ENCODE measurements at places on chromosomes 3 and 15.

DNA sequence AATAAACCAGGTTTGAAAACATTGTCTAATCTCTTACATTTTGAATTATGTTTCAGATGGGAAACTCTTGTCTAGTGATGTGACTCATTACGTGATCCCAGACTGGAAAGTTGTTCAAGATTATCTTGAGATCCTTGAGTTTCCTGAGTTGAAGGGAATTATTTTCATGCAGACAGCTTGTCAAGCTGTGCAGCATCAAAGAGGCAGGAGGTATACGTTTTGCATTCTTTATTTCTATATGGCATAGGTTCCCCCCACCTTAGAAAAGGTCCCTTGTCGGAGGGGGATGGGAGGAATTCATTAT, 1.5 kb downstream of the DIS3L start:
- DNase-seq = no peak

- no peak for DNase-seq
Observed at GRCh38 chr3:14377838-14378169, 24.6 kb upstream of the SLC6A6 start.

GRCh38 chr3:108453565-108453964, 56.8 kb downstream of the MYH15 start:
- no peak for DNase-seq

DNA sequence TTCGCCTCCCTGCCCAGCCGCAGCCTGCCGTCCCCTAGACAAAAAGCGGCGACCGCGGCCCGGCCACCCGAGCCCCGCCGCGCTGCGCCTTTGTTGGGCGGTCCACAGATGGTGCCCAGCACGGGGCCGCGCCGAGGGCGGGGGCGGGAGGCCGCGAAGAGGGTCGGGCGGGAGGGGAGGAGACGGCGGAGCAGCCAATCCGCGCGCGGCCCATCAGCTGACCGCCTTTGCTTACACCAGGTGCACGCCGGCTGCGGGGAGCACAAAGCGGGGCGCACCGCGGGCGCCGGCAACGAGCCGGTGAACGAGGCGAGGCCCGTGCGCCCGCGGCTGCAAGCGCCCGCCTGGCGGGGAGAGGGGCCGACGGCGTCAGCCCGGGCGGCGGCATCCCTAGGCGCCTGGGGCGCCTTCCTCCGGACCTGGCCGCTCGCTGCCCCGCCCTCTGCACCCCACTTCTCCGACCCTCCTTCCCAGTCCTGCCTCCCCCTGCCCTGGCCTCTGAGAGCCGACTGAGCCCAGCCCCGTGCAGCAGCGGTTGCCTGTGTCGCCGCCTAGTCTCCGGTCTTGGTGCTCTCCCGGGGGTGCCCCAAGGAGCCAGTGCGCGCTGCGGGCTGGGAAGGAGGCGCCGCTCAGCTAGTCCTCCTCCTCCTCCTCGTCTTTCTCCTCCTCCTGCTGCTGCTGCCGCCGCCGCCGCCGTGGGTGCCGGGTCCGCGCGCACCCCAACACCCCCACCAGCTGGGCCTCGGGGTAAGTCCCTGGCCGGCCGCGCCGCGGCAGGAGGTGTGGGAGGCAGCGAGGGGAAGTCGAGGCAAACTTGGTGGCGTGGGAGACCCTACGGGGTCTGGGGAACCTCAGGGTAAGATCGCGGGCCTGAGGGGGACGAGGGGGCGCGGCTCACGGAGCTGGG, at the start of gene LRRN1:
Gene LRRN1 (plus strand): TSS at position 259 of the 907 bp plus-strand sequence. CDS start 45,211 bp downstream, outside the sequence.
- DNase-seq = peak; percentile 93

DNA sequence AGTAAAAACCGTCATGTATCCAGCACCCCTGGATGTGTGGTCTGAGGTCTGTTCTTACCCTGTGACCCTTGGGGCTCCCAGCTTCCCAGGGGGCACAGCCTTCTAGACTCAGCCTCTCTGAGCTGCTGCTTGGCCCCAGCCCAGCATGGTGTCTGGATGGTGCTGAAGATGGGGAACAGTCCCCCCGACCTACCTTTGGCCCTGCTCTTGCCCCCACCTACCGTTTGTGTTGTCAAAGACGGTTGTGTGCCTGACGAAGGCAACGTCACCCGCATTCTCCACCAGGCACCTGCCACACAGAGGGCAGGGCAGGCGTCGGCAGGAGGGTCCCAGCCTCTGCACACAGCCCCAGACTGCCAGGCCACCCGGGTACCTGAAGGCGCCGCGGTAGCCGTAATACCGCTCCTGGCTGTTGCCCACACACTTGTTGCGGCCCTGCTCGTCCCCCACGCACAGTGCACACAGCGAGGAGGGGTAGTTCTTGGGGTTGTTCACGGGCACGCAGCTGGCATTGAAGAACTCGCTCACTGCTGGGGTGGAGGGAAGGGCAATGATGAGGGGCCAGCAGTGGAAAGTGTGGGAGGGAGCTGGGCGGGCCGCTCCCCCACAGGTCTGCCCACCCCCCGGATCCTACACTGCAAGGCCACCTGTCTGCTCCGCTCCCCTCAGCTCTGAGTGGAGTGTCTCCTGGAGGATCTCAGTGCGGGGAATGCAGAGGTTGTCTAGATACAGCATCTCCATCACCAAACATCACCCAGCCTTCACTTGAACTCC, 21.0 kb downstream of the MELTF start:
- DNase-seq = no peak

DNA sequence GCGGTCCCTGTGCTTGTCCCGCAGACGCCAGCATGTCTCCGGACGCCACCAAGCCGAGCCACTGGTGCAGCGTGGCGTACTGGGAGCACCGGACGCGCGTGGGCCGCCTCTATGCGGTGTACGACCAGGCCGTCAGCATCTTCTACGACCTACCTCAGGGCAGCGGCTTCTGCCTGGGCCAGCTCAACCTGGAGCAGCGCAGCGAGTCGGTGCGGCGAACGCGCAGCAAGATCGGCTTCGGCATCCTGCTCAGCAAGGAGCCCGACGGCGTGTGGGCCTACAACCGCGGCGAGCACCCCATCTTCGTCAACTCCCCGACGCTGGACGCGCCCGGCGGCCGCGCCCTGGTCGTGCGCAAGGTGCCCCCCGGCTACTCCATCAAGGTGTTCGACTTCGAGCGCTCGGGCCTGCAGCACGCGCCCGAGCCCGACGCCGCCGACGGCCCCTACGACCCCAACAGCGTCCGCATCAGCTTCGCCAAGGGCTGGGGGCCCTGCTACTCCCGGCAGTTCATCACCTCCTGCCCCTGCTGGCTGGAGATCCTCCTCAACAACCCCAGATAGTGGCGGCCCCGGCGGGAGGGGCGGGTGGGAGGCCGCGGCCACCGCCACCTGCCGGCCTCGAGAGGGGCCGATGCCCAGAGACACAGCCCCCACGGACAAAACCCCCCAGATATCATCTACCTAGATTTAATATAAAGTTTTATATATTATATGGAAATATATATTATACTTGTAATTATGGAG, 79.1 kb downstream of the SMAD6 start:
- no peak for DNase-seq

DNA sequence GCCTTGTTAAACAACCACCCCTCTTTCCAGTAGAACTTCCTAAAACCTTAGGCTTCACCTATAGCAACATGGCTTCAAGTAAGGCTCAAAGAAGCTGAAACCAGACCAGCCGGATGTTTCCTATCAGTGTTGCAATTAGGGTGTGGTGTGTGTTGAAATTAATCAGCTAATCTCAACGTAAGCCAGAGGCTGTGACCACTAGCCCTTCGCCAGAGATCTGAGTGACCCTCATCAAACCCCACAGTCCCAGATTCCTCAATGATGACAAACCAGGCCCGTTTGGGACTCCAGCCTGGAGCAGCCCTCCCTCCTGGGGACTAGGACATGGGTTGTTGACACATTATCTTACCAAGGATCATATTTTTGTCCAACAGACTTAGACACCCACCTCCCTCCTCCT, 27.3 kb downstream of the CYP11A1 start:
- DNase-seq = no peak

GRCh38 chr3:87442470-87442869, 166.1 kb upstream of the POU1F1 start:
- DNase-seq = no peak

- DNase-seq = no peak
Observed at GRCh38 chr15:65690778-65691177, 69.0 kb downstream of the SLC24A1 start.

- peak; percentile 87 for DNase-seq
Observed at GRCh38 chr3:8324747-8325146, 176.9 kb upstream of the LMCD1 start.

DNA sequence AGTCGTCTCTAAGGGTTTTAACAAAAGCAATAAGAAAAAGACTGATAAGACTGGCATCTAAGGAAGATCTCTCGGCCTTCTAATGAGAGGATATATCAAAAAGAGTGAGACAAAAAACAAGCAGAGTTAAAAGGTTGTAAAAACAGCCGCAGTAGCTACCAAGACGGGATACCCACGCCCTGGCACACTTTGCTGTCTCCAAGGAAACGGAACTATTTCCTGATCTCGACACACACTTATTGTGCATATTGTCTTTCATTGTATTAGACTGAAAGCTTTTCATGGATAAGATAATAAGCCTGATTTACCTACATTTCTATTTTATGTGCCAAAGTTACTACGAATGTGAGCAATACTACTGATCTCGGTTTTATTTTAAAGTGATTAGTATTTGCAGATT, 161.5 kb upstream of the MCTP2 start:
- DNase-seq = no peak

DNA sequence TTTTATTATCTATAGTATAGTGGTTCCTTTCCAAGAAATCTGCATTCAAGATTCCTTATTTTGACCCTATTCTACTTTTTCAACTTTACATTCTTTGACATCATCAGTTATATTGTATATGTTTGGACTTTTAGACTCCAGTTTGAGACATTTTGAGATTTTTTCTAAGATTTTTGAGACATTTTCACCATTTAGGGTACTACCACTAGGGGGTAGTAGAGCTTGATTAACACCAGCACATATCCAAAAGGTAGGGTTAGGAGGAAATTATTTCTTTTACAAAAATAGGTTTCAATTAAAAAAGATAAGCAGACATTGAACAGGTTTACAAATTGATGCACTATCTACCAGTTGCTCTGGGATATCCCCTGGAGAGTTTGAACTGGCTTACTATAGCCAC, 262.5 kb downstream of the SCAPER start:
- no peak for DNase-seq

- DNase-seq = no peak
Observed at GRCh38 chr3:135636596-135636995, 328.9 kb upstream of the PPP2R3A start.

GRCh38 chr15:86804406-86804805, 724.7 kb downstream of the AGBL1 start:
- DNase-seq = no peak

GRCh38 chr3:195151866-195152541, 119.0 kb downstream of the XXYLT1 start:
- no peak for DNase-seq

DNA sequence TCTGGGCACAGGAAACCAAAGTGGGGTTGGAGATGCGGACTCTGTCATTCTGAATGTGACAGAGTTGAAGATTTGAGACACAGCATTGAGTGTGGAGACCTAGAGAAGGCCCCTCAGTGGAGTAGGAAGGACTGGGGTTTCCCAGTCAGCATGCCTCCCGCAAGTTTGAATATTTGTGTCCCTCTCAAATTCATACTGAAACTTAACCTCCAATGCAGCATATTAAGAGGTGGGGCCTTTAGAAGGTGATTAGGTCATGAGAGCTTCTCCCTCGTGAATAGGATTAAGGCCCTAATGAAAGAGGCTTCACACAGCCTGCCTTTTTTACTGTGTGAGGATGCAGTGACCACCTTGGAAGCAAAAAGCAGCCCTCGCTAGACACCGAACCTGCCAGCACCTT, 8.0 kb downstream of the HDDC3 start:
- no peak for DNase-seq

- DNase-seq = no peak
Observed at GRCh38 chr15:59177317-59177660, 29.4 kb upstream of the LDHAL6B start.

DNA sequence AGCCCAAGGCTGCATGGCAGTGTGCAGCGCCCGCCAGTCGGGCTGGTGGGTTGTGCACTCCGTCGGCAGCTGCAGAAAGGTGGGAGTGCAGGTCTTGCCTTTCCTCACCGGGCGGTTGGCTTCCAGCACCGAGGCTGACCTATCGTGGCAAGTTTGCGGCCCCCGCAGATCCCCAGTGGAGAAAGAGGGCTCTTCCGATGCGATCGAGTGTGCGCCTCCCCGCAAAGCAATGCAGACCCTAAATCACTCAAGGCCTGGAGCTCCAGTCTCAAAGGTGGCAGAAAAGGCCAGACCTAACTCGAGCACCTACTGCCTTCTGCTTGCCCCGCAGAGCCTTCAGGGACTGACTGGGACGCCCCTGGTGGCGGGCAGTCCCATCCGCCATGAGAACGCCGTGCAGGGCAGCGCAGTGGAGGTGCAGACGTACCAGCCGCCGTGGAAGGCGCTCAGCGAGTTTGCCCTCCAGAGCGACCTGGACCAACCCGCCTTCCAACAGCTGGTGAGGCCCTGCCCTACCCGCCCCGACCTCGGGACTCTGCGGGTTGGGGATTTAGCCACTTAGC, 4.3 kb downstream of the ISL2 start:
- DNase-seq = no peak

DNA sequence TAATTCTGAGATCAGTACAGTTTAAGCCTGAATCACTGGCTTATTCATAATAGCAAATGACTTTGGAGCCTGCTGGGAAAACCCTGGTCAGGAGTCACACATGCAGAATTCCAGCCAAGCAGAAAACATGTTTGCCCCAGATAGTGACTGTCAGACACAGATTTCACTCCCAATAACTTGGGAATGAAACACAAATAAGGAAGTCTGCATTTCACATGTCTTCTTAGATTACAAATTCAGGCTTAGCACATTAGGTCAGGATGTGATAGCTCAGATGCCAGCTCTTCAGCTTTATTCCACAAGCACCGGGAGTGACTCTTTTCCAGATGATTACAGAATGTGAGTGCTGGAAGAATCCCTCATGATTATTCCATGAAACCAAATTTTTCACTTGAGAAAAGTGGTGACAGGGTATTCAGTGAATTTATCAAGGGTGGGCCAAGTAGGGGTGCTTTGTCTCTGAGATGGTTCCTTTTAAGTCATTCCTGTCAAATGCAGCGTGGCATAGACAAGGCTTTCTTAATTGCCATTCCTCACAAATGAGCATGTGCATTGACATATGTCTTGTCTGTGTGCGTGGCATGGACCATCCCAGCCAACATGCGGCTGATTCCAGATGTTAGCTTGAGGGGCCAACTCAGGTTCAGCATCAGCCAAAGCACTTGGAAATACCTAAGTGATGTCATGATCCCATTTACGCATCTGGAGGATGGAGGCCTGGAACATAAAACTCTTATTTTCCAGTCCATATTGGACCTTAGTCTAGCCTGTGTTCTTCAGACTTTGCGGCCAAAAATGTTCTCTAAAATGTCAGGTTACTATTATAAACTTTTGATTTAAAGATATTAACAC, 191.0 kb downstream of the EPHB1 start:
- DNase-seq = no peak
